ENCODE measurements at places on chromosomes 1 and 21.
A peak's percentile ranks its signal among the peaks of the same experiment; 100 is the strongest.

DNA sequence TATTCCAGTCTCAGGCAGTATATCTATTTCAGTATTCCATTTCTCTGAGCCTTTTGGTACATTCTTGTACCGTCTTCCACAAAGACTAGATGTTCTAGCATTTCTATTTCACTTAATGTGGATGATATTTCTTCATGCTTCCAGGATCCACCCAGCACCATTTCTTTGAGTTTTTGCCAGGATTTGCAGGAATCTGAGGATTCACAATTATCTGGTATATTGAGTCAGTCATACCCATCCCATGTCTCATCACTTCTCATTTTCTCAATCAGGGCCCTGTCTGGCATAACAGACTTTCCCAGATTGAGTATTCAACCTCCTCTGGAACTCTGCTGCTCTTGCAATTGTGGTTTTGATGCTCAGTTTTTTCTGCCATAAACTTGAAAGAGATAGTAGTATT is 20.9 kb upstream of the COL11A1 start:
- DNase-seq, result no peak

DNA sequence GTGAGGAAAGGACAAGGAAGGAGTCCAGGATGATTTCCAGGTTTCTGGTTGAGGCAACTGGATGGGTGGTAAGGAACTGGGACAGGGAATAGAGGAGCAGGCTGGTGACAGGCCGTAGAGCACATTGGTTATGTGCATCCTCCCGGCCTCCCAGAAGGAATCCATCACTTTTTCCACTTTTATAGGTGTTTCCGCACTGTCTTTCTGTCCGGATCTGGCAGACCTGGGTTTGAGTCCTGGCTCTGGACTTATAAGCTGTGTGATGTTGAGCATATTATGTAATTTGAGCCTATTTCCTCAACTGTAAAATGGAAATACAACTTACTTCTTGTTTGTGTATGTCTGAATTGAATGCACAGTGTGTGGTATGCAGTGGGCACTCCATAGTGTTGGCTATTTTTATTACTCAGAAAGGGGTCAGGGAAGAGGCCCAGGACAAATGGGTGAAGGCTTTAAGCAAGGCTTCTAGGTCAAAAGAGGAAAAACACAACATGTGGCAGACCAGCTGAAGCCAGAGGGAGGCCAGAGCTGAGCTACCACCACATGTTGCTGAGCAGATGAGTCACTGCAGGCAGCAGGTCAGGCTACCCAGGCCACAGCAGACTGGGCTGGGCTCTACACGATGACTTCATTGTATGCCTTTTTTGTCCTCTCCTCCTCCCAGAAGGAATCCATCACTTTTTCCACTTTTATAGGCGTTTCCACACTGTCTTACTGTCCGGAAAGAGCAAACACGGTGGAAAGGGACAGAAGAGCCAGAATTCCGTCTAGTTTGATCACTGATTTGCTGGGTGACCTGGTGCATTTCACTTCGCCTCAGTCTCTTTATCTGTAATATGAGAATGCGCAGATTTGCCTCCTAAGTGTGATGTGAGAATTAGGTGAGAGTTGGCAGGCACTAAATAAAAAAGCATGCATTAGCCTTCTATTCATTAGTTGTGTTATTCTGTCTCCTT is 791 bp upstream of the MAST2 start:
- DNase-seq, result no peak

- no peak for DNase-seq
These were observed 88.6 kb downstream of the CTH start for GRCh38 chr1:70499695-70500094.

GRCh38 chr1:155471891-155472290 is 90.7 kb downstream of the ASH1L start:
- DNase-seq, result no peak

DNA sequence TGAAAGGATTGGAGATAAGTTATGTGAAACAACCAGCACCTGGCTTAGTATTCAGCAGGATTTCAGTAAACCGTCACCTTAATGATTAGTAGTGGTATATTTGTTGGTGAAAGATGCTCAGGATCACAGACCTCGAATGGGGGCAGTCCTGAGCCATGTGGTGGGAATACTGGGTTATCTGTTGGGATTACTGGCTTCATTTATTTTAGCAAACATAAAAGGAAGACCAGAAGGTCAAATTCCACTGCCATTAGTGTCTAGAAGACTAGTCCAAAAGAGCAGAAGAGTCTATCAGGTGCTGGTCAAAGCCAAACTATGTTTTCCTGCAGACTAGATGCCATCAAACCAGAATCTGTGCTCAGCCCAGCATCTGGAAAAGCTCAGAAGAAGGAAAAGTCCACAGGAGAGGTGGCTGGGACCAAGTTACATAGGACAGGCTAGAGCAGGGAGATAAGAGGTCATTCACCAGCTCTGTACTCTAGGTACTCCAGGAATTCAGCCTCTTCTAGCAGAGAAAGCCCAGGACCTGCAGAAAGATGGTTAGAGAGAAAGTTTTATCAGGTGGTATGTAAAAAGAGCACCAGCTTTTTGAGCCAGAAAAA is 343.4 kb downstream of the PLPP3 start:
- DNase-seq, result no peak

DNA sequence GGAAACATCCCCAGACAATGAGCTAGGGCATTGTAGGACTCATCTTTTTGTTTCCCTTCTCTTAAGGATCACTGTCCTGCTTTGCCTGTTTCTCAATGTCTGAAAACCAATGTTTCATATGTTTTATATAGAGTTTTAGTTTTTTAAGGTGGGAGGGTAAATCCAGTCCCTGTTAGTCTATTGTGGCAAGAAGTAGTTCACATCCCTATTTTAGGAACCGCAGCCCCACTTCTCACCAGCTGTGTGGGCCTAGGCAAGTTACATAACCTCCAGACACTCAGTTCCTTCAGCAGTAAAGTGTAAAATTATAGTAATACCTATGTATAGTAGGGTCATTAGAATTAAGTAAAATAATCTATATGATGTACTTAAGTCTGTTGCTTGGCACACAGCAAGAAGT is 105.8 kb upstream of the WLS start:
- no peak for DNase-seq

- no peak for DNase-seq
These were observed 22.6 kb downstream of the AK4 start for GRCh38 chr1:65170511-65171142.

DNA sequence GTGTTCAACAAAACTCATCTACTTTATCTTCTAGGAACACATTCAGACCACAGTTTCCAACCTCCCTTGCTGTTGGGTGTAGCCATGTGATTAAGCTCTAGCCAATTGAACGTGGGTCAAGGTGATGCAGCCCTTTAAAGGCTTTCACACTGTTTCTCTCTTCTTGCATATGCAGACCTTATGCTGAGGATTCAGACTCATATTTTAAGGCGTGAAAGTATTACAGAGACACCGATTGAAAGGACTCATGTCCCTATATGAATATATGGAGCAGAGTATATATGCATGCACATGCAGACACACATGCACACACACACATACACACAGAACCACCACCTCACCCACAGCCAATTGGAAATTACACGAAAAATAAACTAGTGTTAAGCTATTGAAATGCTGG is 214.3 kb upstream of the NR5A2 start:
- no peak for DNase-seq

GRCh38 chr1:6358144-6358624 is 35.4 kb downstream of the ACOT7 start:
- no peak for DNase-seq

DNA sequence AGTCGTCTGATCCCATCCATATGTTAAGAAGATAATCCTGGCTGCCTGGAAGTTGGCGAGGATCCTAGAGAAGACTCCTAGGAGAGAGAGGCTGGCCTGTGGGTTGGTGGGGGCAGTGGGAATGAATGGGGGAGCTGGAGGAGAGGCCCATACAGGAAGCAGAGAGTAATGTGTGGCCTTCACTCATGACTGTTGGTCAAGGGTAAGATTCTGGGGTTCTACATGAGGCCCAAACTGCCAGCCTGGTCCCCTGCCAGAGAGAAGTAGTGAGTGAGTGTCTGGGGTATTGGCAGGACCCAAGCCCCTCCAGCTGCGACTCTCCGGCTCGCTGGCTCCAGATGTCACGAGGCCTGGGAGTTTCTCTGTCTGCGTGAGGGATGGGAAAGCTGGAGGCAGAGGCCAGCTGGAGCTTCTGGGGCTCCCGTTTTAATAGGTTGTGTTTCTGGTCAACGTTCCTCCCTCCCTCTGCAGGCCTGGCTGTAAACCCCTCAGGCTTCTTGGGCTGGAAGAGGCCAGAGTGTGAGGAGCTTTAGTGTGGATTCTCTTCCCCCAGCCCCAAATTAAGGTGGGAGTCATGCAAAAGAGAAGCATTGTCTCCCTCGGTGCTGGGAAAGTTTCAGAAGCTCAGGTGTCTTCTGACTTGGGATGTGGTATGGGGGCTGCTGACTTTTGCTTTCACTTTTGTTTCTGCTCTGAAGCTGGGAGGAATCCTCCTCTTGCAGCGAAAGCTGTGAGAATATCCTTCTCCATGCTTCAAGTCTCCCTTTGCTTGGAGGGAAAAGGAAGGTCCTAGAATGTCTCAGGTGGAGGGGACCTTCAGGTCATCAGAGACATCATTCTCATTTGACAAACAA is 2.6 kb downstream of the TMEM51 start:
- no peak for DNase-seq

DNA sequence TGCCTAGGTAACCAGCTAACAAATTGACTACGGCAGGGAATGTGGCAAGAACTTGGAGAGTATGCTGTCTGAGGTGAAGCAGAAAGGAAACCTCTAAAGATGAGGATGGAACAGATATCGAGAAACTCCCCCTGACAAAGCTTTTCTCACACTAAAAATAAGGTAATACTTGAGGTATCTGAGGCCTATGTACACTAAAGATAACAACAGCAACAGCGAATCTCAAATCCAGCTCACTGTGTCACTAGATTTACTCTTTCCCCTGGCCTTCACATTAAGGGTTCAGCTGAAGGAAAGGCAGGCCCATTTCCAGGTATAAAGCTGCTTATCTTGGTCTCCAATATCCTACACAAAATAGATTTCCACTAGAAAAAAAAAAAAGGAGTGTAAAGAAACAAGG is 518.0 kb downstream of the KCNT2 start:
- no peak for DNase-seq

- DNase-seq, result peak; percentile 1
These were observed 27.2 kb upstream of the MAN1A2 start for GRCh38 chr1:117339866-117340700.

DNA sequence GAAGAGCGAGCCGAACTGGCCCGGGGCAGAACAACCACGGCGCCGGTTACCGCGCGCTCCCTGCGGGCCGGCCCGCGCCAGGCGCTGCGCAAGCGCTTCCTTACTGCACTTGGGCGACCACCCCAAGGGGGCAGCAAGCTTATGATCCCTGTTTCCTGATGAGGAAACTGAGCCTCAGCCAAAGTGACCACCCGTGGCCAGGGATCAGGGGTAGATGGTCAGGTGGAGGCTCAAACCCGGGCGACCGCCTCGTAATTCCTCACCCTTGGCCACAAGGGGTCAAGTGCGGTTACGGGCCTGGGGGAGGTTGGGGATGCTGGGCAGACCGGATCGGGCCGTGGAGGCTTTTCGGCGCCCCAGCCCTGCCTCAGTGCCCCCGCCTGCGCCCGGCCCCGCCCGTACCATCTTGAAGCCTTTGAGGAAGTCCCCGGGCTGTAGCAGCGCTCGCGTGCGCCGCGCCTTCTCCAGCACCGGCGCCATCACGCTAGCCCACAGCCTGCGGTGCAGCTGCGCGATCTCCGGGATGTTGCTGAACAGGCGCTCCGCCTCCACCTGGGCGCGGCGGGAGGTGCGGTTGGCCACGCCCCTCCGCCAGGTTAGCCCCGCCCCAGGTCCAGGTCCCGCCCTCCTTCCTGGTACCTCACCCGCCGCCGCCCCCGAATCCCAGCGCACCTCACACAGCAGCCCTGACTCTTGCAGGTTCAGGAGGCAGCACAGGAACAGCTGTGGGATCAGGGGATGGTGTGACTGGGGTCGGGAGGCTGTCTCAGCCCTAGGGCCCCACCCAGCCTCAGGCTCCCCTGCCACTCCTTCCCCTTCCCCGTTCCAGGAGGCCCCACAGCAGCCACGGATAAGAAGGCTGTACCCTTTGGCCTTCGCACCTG is 5.4 kb upstream of the TNFRSF25 start:
- no peak for DNase-seq

DNA sequence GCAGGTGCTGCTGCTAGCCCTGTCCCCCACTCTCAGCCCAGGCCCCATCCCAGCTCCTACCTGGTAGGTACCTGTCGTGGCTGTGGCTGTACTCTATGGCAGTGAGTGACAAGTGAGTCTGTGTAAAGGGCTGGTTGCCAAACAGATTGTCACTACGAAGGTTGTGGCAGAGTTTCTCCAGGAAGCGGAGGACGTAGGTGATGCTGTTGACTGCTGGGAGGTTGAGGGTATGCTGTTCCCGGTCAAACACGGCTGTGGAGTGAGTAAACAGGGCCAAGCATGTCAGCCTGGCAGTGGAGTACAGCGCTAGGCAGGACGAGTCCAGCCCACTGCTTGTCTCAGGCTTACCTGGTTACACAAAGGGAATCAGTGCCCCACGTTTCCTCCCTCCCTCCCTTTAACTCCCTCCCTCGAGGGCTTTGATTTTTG is 24.8 kb upstream of the SLFNL1 start:
- DNase-seq, result no peak

GRCh38 chr1:118204648-118205047 is 19.6 kb upstream of the SPAG17 start:
- DNase-seq, result no peak

DNA sequence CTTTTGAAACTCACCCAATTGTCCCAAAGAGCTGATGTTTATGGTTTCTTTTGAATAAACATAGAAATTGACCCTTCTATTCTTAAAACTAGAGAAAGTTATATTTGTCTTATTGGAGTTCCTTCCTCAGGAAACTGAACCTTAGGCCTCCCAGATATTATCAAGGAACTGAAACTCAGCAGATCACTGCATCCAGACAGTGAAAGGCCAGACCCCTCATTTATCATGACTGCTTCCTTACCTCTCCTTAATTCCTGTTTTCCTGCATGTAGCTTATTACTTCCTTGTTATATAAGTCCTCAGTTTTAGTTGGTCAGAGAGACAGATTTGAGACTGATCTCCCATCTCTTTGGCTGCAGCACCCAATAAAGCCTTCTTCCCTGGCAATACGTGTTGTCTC is 27.5 kb downstream of the SLC22A15 start:
- no peak for DNase-seq

Data from stimulated activated naive CD4-positive, alpha-beta T cell treated with Interleukin-2 at 50 U/mL for 16 hours (primary cell).